ENCODE measurements at places on chromosomes 16 and 17.
A peak's percentile ranks its signal among the peaks of the same experiment; 100 is the strongest.

DNA sequence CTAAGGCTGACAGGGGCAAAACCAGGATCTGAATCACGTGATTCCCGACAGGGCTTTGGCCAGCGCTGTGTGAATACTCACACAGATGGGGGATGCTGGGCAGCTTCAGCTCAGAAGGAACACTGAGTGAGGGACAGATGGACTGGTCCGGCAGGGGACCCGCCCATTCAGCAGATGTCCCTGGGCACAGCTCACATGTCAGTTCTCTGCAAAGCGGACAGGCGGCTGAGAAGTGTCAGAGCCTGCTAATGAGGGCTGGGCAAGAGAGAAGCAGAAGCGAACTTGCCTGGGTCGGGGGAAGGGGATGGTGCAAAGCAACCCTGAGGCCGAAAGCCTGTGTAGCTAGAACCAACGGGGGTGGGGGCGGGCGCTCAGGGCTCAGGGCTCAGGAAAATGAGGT lies 11.9 kb upstream of the GLIS2 start:
- DNase-seq, result no peak

- no peak for DNase-seq
Observed at GRCh38 chr17:78041386-78042179, 83.1 kb downstream of the TNRC6C start.

DNA sequence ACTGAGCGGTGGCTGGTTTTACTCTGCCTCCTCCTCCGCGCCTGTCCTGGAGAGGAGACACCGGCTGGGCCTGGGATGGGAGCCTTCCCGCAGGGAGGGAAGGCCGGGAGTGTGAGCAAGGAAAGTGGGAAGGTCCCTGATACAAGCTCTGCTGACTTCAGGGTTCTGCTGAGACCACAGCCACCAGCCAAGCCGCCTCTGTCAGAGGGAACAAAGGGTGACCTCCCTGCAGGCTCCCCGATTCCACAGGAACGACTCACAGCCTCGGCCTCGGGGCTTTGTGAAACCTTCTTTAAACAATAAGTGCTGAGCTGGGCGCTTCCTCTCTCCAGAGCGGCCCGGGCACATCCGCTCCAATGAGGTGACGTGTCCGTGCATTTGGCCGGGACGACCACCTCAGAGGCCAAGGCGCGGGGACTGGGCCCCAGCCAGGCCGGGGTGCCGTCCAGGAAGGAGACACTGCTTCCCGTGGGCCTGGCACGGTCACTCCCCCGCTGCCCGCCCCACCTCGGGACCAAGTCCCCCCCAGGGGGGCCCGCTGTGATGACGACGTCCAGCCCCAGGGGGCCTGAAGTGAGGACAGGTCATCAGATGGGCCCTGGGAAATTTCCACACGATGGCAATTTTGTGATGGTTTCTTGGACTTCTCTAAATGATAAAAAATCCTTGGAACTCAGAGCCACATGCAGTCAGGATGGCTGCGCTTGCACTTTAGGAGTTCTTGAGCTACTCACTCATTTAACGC lies 11.8 kb upstream of the CIBAR2 start:
- no peak for DNase-seq

DNA sequence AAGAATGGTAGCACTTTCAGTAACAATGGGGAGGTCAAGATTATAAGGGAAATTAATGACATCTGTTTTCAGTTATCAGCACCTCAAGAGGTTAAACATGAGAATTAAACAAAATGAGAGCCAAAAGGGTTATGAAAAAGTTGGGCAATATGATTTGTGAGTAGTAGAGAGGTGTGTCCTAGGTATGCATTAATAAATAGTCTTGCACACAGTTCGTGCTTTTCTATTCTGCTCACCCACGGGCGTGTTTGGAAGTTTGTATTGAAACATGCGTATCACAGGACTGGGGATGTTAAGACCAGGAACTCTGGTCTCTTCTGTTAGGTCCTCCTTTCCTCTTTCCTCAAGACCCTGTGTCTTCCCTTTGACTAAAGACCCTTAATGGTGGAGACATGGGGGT lies 6.0 kb downstream of the BPTF start:
- no peak for DNase-seq

DNA sequence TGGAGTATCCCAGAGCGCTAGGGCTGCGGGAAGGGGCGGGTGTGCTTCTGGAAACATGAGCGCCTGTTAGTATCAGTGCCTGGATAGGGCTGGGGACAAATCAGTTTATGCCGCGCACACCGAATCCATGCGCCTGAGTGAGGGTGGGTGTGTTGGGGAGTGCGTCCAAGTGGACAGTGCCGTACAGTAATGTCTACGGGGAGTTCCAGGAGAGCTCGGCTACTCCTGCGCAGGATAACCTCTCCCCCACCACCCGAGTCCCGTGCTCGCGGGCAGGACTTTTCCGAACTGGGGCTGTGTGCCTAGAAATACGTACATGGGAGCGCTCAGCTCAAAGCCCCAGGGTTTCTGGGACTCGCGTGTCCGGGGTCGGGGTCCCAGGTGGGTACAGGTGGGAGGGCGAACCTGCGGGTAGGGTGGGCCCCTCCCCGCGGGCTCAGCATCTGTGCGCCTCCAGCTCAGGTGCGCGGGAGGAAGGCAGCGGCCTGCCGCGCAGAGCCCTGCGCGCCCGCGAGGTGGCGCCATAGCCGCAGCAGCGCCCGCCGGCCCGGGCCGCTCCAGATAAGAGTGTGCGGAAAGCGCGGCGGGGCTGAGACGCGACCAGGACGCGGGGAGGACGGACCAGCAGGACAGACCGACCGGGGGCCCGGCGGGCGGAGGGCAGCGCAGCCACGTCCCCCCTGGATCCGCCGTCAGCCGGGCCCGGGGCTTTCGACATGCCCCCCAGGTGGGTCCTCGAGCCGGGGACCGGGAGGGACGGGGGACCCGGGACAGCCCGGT lies at the start of gene HIC1:
Gene HIC1, plus strand, starts transcription at position 592 of the 780 bp plus-strand sequence. CDS start 1,588 bp downstream, outside the sequence.
- peak; percentile 68 for DNase-seq

- DNase-seq, result no peak
Observed at GRCh38 chr17:78338486-78339259, 21.2 kb downstream of the SOCS3 start.

DNA sequence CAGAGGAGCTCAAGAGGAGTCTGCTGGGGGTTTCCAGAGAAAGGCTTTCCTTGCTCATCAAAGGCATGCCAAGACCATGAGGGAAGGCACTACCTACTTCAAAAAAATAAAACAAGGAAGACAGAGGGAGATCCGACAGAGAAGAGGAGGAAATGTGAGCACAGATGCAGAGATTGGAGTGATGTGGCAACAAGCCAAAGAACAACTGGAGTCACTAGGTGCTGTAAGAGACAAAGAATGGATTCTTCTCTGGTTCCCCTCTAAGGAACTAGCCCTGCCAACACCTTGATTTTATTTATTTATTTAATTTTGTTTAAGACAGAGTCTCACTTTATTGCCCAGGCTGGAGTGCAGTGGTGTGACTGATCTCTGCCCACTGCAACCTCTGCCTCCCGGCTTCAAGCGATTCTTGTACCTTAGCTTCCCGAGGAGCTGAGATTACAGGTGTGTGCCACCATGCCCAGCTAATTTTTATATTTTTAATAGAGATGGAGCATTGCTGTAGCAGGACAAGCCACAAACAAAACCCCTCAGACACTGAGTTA lies 13.8 kb upstream of the ACSF2 start:
- no peak for DNase-seq

DNA sequence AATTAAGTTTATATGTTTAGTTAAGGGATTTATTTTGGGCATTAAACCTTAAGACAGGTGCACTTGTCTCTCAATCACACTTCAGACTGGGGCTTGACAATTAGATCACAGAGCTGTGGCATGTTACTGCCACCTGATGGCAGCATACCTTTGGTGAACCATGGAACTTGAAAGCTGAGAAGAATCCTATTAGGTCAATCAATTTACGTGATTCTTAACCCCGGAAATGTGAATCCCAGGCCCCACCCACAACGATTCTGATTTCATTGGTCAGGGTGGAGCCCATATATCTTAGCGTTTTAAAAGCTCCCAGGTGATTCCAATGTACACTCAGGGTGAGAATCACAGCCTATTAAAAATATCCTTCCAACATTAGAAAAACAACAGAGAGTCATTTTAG lies 91.0 kb downstream of the GSG1L start:
- peak; percentile 9 for DNase-seq

DNA sequence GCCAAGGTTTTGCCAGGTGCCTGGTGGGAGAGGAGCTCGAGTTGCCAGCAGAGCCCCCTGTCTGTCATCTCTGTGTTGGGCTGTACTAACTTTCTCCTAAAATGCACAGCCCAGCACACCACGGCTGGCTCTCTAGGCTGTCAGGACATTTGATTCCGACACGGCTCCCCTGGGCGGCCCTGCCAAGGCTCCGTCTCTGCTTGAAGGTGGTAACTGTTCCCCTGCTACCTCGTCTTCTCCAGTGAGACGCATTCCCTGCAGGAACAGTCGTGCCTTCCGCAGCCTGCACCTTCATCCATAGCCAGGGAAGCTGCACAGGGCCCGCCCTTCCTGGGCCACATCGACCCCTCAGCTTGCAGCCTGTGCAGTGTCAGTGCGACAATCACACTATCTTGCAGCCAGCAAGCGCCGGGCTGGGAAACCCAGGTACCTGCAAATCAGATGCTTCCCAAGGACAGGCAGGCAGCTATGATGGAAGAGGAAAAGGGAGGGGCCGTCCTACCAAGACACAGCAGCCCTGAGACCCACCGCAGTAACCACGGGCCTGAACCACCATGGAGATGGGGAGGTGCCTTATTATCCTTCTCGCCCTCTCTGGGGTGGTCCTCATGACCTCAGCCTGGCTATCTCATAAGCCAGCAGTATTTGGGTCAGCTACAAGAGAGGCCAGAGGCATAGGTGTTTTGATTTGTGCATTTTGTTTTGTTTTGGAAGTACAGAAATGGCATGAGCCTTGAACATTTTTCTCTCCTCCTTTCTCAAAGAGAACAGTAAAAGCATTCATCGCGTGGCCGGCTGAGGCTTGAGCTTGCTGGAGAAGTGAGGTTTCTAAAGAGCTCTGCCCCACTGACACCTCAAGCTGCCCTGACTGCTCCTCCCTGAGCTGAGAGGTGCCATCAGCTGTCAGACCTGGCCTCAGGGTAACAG lies 361.7 kb upstream of the TNRC6C start:
- DNase-seq, result no peak

DNA sequence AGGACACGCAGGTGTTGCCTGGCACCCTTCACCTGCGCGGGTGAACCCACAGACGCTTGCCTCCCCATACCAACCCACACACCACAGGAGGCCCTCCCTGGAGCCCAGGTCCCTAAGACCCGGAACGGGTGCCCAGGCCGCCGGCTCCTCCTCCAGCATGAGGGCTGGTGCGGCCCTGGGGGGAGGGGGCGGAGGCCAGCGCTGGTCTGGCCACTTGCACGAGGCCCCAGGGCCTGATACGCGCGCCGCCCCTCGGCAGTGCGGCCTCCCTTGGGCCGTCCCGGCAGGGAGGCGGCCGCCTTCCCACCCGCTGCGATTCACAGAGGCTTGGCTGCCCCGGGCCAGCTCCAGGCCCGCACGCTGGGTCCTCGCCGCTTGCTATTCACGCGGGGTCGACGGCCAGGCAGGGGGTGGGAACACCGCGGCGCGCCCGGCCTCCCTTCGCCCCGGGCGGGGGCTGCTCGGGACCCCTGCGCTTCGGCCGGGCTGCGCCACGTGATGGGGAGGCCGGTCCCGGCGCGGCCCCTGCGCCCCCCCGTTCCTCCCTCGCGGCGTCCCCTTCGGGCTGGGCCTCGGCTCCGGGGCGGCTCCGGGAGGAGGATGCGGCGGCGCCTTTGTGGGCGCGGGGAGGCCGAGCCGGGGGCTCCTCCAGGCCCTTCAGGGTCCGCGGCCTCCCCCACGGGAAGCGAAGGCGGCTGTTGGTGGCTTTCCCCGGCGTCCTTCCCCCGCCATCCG lies 685 bp downstream of the FASN start:
- DNase-seq, result no peak

DNA sequence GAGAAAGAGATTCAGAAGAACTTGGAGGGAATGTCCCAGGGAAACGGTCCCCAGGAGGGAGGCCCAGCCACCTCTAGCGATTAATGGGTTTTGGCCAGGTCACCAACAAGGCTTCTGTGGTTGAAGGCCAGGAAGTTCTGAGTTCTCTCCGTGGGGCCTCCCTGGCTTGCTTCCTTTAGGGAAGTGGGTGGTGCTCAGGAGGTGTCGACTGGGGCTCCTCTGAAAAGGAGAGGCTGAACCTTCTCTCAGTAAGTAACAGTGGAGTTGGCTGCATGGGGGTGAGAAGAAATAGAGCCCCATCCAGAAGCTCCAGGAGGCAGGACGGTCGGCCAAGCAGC lies 77.1 kb upstream of the GSE1 start:
- no peak for DNase-seq

DNA sequence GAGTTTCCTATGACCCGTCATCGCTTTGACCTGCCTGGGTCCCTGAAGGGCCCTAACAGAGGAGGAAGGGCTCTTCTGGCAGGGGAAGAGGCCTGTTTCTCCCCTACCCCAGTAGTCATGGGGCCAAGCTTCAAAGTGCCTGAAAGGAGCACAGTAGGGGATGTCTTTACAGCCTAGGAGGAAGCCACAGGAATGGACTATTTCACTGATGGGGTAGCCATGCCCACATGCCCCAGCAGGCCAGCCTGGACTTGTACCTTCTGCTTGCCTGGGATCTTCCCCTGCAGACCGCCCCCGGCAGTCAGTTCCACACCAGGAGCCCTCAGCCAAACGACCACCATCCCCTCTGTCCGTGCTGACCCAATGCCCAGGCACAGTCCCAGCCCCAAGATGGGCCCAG lies 41.8 kb upstream of the PEMT start:
- no peak for DNase-seq

DNA sequence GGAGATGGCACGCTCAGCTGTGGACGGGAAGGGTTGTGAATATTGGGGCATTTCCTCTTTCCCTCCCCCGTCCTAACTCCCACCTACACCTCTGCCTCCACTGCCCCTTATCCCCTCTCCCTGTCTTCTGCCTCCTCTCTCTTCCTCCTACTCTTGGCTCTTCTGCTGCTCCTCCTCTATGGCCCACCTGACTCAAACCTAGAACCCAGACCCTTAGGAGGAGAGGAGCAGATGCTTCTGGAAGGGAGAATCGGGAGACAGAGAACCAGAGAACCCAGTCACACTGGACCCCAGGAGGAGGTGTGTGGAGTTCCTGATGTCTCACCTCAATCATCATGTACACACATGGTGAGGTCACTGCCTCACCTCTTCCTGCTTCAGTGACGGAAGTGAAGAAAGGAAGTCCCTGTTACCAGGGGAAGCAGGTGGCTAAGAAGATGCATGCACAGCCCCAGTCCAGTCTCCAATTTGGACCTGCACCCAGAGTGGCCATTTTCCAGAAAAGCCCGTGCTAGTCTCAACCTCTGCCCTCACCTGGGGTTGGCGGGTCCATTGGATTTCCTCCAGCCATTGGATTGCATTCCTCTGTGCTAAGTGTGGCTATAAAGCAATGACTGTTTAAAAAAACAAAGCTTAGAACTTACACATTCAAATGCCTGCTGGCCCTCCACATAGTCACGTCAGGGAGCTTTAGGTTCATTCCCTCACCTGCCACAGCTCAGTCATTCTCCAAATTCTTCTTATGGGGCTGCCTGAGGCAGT lies 4.0 kb downstream of the RNF222 start:
- DNase-seq, result no peak
